ENCODE measurements at places on chromosomes 1 and 21. TPM values are rescaled to one million over a fixed set of nuclear protein-coding genes. Genes with fewer than 3 reads are reported as not detected.

Gene CHD5
- total RNA-seq = 0.99 TPM

Gene CRNN
- not detected for total RNA-seq

Gene CA14
- 43.2 TPM for total RNA-seq

Gene APCS
- total RNA-seq = not detected

Gene GBP3
- not detected for total RNA-seq

Gene MSH4
- 0.63 TPM for total RNA-seq

Gene GJC2
- 1.6 TPM for total RNA-seq

Gene ACTN2
- 2.3 TPM for total RNA-seq
